ENCODE measurements at places on chromosomes 6 and 20.

GRCh38 chr20:18284805-18285533, 3.4 kb upstream of the ZNF133 start:
- no peak for DNase-seq

DNA sequence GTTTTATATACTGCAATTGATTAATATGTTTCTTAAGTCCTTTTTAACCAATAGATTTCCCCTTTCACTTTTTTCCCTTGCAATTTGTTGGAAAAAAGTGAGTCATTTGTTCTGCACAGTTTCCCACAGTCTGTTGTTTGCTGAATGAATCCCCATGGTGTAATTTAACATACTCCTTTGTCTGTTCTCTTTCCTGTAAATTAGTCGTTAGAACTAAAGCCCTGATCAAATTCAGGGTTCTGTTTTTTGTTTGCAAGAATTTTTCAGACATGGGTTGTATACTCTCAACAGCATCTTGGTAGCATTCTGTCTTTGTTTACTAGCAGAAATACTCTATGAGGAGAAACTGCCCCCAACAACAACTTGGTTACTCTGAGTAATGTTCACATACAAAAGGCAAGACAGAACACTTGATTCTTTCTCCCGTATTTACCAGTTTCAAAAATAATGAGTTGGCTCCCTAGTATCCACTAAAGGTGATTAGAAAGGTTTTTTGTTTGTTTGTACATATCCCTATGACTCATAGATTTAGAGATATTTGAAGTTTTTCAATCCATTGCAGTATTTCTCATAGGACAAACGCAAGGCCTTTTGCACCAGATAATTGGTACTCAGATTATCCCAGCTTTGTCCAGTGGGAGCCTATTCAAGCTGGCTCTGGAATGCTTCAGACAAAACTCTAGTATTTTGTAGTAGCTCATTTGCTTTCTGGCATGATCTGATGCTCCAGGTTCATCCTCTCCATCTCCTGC, 16.5 kb downstream of the BLOC1S5 start:
- no peak for DNase-seq

- no peak for DNase-seq
These were observed 96.9 kb upstream of the ADTRP start for GRCh38 chr6:11875325-11876109.

GRCh38 chr6:99189823-99190721, 159.4 kb downstream of the FAXC start:
- DNase-seq: no peak

GRCh38 chr6:22656706-22657351, 87.5 kb downstream of the HDGFL1 start:
- DNase-seq: no peak

DNA sequence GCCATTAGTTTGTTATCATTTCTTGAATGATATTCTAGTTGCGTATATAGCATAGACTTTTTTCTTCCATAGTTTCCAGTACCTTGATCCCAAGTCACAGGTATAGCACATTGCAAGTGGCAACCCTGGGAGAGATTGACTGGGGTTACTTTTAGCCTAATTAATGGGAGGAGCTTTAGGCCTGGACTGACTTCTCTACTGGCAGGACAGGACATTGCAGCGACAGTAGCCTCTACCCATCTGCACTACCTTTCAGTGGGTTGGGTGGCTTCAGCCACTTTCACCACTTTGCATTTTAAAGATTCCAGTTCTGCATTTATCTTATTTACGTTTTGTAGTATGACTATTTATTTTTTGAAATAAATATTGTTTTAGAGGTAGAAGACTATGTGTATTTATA, 320.3 kb downstream of the RIMS1 start:
- DNase-seq: no peak

DNA sequence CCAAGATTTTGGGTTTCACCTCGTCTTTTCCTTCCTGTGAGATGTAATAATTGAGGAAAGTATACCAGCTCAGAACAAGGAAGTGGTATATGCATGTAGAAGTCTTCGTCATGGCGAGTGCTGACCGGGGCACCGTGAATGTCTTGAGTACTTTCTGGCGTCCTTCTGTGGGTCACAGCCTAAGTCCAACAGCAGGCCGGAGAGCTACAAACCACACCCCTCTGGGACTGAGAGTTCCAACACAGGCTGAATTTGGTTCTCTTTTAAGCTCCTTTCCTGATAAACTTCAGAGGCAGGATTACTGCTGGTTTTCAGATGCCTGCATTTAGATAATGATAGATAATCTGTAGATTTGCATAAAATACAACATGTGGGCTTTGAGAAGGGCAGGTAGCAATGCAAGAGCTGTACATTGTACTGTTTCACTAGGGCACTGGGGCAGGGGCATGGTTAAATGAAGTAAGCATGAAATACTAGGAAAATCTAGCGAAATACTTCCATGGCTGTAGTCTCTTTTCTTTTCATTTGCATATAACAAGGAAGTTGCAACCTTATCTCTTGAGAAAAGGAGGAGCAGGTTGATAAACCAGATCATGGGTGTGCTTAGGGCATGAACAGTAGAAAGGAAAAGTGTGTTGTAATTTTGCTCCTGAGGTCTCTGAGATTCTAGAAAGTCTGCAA, at the start of gene ADTRP:
Gene ADTRP, minus strand, starts transcription at position 156 of the 681 bp plus-strand sequence. Its CDS starts 44 bp downstream, at position 112.
- no peak for DNase-seq

Data from vagina (tissue), 2 donors.